ENCODE measurements at places on chromosomes 11 and 22.

GRCh38 chr11:101866619-101867491 is 48.0 kb upstream of the CEP126 start:
- no peak for DNase-seq

GRCh38 chr11:19869946-19870589 is 157.4 kb downstream of the NAV2 start:
- DNase-seq = no peak

GRCh38 chr11:28566339-28567089 is 458.3 kb downstream of the METTL15 start:
- peak; percentile 14 for DNase-seq

DNA sequence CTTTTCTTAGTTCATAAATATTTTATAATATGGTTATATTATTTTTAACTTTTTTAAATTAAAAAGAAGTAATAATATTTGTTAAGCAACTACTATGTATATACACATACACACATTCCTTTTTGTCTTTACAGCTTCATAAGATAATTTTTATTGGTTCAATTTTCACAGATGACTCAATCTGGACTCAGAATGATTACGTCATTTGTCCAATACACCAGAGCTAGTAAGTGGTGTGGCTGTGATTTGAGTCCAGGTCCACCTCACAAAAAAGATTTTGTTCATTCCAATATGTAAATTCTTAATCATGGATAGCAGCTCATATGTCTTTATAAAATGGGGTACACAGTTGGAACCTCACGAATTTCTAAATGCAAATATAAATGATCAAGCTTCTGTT is 1014.5 kb downstream of the DLG2 start:
- DNase-seq = no peak

DNA sequence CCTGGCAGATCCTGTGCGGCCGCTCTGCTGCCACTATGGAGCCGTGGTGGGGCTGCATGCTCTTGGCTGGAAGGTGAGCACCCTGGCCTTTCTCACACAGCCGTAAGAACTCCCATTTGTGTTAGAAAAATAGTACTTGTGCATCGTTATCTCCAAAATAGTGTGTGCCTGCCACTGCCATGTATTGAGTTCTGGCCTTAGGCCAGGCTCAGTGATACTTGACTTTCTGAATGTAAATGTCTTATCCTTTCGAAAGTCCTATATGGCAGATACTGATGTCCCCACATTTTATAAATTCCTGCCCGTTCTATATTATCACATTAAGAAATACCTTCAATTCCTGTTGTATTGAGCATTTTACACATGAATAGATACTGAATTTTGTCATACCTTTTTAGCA is 4.4 kb upstream of the TMEM179B start:
- no peak for DNase-seq

- no peak for DNase-seq
Observed at GRCh38 chr11:16960250-16960649, 54.0 kb downstream of the PLEKHA7 start.

GRCh38 chr11:34640050-34640923 is 19.4 kb downstream of the EHF start:
- DNase-seq = no peak

DNA sequence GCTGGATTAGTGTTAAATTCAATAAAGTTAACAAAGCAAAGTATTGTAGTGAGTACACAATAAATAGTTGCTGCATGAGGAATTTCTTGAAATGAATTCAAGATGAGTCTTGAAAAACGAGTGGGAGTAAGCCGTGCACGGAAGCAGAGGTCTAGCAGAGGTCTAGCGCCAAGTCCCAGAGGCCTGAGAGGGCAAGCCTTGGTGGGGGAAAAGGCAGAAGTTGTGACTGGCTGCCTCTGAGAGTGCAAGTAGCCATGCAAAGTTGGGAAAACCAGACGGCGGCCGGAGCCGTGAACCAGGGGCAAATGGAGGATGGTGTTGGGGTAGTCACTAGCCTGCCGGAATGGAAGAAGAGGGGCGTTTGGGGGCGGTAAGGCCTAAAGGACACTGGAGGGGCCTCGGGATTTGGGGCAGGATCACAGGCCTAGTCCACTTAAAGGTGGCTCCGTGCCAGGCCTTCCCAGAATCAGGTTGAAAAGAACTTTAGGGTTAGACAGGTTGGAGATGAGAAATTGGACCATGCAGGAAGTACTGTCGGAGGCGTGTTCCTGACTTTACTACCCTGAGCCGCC is 379 bp upstream of the SLC3A2 start:
- DNase-seq = peak; percentile 19

DNA sequence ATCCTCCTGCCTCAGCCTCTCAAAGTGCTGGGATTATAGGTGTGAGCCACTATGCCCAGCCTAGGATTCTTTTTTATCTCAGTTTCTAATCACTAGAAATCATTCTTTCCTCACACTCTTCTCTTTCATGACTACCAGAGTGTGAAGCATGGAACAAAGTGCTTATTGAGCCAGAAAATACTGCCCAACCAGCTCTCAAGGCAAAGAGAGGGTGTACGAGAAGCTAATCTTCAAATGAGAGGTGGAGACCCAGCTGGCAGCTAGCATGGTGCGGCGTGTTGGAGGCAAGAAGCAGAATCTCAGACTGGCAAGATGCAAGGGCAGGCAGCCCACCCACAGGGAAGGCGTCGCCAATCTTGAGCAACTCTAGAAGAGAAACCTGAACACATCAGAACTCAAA is 41.1 kb upstream of the ME3 start:
- no peak for DNase-seq

DNA sequence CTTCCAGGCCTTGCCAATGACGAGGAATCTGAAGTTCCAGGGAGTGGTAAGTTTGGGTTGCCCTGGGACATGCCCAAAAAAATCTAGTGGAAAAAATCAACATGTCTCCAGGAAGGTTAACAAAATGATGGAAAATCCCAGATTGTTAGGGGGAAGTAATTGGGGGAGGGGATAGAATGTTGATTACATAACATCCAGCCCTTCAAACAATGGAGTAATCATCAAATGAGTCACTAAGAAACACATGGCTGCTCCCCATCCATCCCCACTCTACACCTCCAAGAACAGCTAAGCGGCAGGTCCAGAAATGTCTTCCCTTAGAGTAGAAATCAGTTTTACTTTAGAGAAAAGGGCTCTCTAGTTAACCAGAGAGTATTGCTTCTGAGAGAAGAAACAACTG is 94.9 kb downstream of the ETS1 start:
- DNase-seq = no peak

GRCh38 chr22:27456696-27457503 is 344.7 kb downstream of the MN1 start:
- DNase-seq = no peak

DNA sequence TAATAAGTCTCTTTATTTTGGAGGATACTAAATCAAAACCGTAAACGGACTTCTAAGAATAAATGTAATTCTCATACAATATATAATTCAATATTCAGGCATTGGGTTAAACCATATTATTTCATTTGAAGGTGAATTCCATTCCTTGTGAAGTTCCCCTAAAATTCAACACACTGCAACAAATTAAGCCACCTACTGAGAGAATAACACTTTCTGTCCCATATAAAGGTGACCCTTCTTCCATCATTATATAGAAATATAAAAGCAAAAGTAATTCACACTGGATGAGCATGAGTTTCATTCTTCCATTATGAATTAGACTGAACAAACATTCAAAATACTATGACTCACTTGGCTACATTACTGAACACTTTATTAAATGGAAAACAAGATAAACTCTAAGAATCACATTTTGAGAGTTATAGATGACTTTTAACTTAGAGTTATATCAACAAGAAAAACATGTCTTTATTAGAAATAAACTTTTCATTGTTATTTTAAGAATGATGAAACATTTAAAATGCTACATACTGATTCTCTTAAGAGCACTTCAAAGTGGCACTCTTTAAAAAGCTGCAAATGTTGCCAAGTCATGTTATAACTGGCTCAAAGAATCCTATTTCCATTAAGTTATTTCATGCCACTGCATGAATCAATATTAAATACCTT is 2.8 kb downstream of the SESN3 start:
- DNase-seq = no peak

GRCh38 chr11:14262271-14262846 is 96.6 kb downstream of the RRAS2 start:
- no peak for DNase-seq

DNA sequence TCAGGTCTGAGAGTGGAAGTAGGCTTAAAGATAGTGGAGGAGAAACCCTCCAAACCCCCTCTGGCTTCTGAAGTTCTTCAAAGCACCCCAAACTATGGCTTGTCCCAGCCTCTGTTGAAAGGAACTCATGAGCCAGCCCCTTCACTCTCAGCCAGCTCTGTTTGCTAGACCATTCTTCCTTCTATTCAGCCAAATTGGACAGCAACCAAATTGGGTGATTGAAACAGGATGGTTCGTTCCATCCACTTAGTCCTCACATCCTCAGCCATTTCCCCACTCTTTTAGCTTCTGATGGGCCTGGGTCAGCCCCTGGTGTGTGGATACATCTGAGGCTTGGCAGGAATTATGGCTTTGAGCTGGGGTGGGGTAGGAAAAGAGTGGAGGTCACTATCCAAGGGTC is 4.5 kb downstream of the HTR3A start:
- DNase-seq = no peak

DNA sequence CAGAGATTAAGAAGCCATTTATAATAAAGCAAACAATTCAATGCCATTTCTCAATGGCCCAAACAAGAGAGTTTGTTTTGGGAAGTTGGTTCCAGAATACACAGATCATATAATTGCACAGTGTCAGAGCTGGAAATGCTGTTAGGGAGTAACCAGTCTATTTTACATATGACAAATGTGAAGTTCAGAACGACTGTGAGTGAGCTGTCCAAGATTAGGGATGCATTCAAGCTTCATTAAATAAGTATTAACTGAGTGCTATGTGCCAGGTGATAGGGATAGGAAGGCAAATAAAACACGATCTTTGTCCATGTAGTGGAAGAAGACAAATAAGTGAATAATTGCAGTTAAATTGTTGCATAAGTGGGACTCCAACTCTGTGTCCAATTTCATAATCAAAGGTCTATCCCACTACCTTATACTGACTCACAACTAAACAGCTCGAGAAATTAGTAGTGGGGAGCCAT is 33.1 kb upstream of the PICALM start:
- no peak for DNase-seq

Measured in BE2C (cell line).